ENCODE measurements at places on chromosomes 3 and 15.

- H3K27ac ChIP-seq: no peak overlapping the region
- no peaks in the 10 kb centered on the region for H3K4me1 ChIP-seq
- no peak overlapping the region for H3K4me3 ChIP-seq
- no peak for DNase-seq
- H3K27me3 ChIP-seq: no peaks in the 10 kb centered on the region
These were observed 25.3 kb downstream of the GABRG3 start for GRCh38 chr15:26996250-26996649.

- H3K4me3 ChIP-seq: no peak overlapping the region
- no peaks in the 10 kb centered on the region for H3K36me3 ChIP-seq
- H3K27me3 ChIP-seq: no peaks in the 10 kb centered on the region
- DNase-seq: no peak
These were observed 250.3 kb downstream of the PTPRG start for GRCh38 chr3:61811652-61812051.

DNA sequence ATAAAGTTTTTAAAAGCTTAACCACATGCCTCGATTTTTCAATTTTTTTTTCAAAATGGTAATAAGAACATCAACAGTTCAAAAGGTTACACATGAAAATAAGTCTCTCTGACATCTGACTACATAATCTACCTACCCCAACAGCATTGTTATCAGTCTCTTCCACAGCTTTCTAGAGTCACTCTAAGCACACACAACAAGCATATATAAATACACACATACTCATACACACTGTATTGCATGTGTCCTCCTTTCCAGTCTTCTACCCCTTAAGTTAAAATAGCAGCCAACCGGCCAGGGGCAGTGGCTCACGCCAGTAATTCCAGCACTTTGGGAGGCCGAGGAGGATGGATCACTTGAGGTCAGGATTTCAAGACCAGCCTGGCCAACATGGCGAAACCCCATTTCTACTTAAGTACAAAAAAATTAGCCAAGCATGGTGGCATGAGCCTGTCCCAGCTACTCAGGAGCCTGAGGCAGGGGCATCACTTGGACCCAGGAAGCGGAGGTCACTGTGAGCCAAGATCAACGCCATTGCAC lies 12.2 kb downstream of the TBL1XR1 start:
- peaks cover 12% of the 10 kb centered on the region for H3K4me1 ChIP-seq
- no peaks in the 10 kb centered on the region for H3K36me3 ChIP-seq
- no peak for DNase-seq

DNA sequence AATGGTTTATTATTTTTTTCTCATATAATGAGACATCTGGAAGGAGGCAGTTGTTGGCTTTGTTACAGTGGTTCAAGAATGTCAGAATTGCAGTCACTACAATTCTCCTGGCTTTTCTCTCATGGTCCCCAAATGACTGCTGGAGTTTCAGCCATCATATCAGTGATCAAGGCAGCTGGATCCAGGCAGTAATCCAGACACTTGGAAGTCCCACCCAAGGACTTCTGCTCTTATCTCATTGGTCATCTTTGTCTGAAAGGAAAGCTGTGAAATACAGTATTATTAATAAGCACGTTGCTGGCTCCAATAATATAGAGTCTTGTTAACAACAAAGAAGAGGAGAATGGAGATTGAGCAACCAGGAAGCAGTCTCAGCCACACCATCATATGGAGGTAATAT lies 22.9 kb upstream of the MED12L start:
- DNase-seq: no peak
- H3K27me3 ChIP-seq: peaks cover 3% of the 10 kb centered on the region
- H3K36me3 ChIP-seq: no peaks in the 10 kb centered on the region
- H3K4me1 ChIP-seq: no peaks in the 10 kb centered on the region

DNA sequence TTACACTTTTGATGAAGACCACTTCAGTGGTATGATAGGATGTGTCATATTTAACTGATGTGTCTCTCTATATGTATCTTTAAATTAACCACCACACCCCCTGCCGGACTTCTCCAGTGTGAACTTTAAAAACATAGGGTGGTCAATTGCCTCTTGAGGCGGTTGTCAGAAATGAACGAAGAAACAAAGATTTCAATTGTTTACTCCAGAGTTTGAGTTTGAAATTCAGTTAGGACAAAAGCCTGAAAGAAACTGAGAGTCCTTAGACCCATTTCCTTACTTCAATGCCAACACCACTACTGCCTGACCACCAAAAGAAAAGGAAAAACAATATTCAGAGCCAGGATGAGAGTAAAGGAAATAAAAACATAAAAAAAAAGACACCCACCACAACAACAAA lies 40.2 kb downstream of the VGLL3 start:
- H3K27ac ChIP-seq: no peak overlapping the region
- DNase-seq: no peak
- no peak overlapping the region for H3K4me3 ChIP-seq
- H3K4me1 ChIP-seq: no peaks in the 10 kb centered on the region
- H3K36me3 ChIP-seq: no peaks in the 10 kb centered on the region
- no peaks in the 10 kb centered on the region for H3K27me3 ChIP-seq

GRCh38 chr3:194315965-194316361 lies 35.2 kb downstream of the CPN2 start:
- no peak for DNase-seq
- H3K27ac ChIP-seq: no peak overlapping the region
- no peaks in the 10 kb centered on the region for H3K36me3 ChIP-seq
- H3K4me3 ChIP-seq: peak overlapping the region; percentile 6
- H3K4me1 ChIP-seq: peaks cover 17% of the 10 kb centered on the region
- H3K27me3 ChIP-seq: no peaks in the 10 kb centered on the region

GRCh38 chr3:24591661-24592555 lies 97.3 kb upstream of the THRB start:
- no peak overlapping the region for H3K27ac ChIP-seq
- no peaks in the 10 kb centered on the region for H3K36me3 ChIP-seq
- no peak overlapping the region for H3K4me3 ChIP-seq
- no peak for DNase-seq

GRCh38 chr15:36925049-36925448 lies 175.3 kb downstream of the MEIS2 start:
- no peak overlapping the region for H3K27ac ChIP-seq
- no peak for DNase-seq
- H3K27me3 ChIP-seq: no peaks in the 10 kb centered on the region
- no peaks in the 10 kb centered on the region for H3K4me1 ChIP-seq

GRCh38 chr15:31081588-31082250 lies 19.8 kb downstream of the TRPM1 start:
- peaks cover 39% of the 10 kb centered on the region for H3K27me3 ChIP-seq
- no peak for DNase-seq
- peaks cover 5% of the 10 kb centered on the region for H3K4me1 ChIP-seq
- no peak overlapping the region for H3K27ac ChIP-seq

GRCh38 chr3:156648086-156648485 lies 26.3 kb upstream of the TIPARP start:
- H3K27me3 ChIP-seq: no peaks in the 10 kb centered on the region
- H3K27ac ChIP-seq: no peak overlapping the region
- H3K4me3 ChIP-seq: no peak overlapping the region
- peaks cover 12% of the 10 kb centered on the region for H3K4me1 ChIP-seq
- no peak for DNase-seq
- no peaks in the 10 kb centered on the region for H3K36me3 ChIP-seq

DNA sequence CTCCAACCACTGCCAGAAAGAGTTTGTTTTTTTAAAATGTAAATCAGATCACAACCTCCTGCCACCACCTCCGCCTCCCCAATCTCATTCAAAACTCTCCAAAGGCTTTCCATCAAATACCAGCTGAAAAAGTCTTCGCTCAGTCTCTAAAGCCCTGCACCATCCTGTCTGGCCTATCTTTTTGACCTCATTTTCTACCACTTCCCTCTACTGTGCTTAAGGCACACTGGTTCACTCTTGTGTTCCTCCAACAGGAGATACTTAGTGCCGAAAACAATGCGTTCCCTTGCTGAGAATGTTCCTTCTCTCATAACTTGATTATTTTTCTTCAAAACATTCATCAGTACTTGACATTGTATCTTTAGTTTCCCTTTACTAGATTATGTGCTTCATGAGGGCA lies 3.5 kb downstream of the BTBD1 start:
- peaks cover 19% of the 10 kb centered on the region for H3K4me1 ChIP-seq
- no peak for DNase-seq
- H3K27me3 ChIP-seq: no peaks in the 10 kb centered on the region
- H3K27ac ChIP-seq: no peak overlapping the region

- DNase-seq: no peak
These were observed 597.3 kb downstream of the ZIC1 start for GRCh38 chr3:148006508-148006907.

DNA sequence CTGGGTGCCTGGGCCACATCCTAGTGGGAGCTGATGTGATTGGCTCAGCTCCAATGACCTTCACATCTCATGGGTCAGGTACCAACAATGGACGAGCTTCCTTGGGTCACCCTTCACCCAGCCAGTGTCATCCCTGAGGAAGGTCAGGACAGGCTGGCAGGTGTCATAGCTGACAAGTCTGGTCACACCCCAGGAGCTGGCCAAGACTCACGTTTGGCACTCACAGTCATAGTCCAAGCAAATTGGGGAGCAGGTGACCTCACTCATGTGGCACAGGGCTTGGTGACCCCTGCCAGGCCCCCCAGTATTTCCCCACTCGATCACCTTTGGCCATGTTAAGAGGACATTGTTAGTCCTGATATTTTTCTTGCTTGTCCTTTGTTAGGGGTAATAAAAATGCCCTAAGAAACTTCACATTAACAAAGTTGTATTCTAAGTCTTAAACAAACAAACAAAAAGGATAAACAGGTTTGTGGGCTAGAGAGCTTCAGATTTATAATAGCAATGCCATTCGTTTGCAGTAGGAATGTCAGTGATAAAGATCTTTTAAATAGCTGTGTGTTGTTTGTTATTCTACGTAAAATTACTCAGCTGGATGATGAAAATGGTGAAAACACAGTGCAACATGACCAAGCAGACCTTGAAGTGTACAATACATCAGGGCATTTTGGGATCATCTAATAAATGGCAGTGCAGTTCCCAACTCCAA lies 79.5 kb upstream of the POMGNT2 start:
- no peak overlapping the region for H3K4me3 ChIP-seq
- DNase-seq: no peak
- no peaks in the 10 kb centered on the region for H3K36me3 ChIP-seq
- no peaks in the 10 kb centered on the region for H3K27me3 ChIP-seq
- peaks cover 26% of the 10 kb centered on the region for H3K4me1 ChIP-seq
- H3K27ac ChIP-seq: no peak overlapping the region

DNA sequence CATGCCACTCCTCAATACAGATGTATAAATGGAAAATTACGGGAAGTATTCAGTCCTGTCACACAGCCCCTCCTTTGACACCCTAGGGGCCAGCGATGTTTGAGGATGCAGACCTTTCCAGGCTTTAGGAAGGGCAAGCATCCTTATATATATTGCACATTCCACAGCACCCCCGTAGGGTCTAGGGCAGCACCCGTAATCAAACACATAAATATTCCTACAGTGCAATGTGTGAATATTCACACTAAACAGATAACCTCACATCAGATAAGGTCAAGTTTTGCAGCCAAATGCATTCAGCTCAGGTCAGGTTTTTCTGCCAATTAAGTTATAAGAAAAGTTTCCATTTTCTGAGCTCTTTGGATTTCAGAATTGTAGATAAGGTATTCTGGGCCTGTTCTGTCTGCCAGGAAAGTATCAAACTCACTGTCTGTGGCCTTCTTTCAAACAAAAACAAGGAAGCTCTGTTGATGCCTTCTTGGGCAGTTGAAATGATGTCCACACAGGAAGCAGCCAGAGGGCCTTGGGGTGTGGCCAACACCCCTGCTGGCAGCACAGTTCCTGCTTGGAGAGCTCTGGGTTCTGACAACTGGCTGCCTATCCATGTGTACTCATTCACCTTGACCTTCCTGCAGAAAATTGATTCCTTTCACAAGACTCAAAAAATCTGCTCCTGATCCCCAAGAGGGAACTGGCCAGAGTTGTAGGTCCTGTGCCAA lies 427.0 kb downstream of the NTRK3 start:
- H3K36me3 ChIP-seq: no peaks in the 10 kb centered on the region
- no peaks in the 10 kb centered on the region for H3K27me3 ChIP-seq
- no peak overlapping the region for H3K27ac ChIP-seq
- no peak overlapping the region for H3K4me3 ChIP-seq
- no peak for DNase-seq

DNA sequence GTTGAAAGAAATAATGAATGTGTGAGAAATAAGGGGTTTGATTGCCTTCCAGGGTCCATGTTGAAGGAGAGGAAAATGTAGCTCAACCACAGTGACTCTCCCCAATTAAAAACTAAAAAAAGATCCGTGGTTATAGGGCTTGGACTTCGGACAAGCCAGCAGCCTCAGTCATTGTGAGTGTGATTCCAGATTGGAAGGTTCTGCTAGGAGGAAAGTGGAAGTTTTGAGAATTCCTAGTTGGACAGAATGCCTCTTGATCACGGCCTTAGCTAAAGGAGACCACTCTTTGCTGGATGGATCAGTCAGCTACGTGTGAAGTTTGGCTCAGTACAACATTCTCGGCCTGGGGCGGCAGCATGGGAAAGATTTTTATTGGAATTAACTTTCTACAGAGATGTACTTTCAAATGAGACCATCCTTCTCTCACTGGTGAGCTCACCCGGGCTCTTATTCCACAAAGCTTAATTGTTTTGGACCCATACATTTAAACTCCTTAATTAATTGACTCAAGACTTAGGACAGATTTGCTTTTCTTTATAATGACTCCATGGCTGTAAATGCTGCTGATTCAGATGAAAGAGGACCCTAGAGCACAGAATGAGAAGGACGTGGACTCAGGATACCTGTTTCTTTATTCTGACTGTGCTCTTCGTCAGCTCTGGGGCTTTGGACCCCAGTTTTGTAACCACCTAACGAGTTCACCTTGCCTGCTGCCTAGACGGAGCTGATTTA lies 27.5 kb downstream of the FLNB start:
- H3K4me3 ChIP-seq: no peak overlapping the region
- no peaks in the 10 kb centered on the region for H3K27me3 ChIP-seq
- no peak for DNase-seq
- no peaks in the 10 kb centered on the region for H3K36me3 ChIP-seq
- H3K27ac ChIP-seq: peak overlapping the region; percentile 52

DNA sequence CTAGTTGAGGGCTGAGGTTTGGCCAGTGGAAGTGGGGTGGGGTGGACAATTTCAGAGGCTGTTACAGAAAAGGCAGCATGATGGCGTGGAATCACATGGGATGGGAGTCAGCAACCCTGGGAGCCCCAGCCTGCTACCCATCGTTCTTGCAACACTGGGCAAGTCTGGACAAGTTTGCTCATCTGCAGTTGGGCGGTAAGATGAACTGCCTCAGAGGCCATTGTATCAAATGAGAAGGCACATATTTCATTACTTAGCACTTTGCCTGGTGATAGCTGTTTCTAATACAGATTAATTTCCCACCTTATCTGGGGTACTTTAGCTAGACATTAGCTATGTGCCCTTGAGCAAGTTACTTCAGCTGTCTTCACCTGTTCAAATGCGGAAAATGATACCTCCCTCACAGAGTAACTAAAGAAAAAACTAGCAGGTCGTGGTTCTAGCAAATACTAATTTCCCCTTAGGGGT lies 248.9 kb downstream of the THSD4 start:
- no peak overlapping the region for H3K27ac ChIP-seq
- H3K36me3 ChIP-seq: no peaks in the 10 kb centered on the region
- no peak overlapping the region for H3K4me3 ChIP-seq
- DNase-seq: no peak
- H3K27me3 ChIP-seq: no peaks in the 10 kb centered on the region
